Inflammatory macrophage (primary cell): ENCODE measurements at places on chromosomes 5 and 9.
A peak's percentile ranks its signal among the peaks of the same experiment; 100 is the strongest.

DNA sequence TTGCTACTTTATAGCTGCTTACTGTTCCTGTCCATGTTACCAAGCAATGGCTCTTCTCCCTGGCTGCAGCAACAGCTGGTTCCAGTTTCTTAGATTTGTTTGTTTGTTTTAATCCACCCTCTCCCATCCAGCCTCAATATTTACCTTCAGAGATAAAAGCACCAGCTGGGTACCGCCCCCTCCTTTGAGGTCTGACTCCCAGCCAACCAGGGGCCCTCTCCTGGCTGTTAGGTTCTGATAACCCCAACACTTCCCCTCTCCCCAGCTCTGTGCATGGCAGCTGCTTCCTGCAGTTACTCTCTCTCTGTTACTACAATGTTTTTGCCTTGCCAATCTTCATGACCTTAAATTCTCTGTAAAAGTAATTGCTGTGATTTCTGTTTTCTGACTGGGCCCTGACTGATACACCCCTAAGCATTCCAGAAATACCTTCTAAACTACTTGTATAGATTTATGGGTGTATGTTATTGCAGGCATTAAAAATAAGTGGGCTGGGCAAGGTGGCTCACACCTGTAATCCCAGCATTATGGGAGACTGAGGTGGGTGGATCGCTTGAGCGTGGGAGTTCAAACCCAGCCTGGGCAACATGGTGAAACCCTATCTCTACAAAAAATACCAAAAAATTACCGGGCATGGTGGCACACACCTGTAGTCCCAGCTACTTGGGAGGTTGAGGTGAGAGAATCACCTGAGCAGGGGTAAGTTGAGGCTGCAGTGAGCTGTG is 2.6 kb upstream of the GCNT1 start:
- no peak for DNase-seq

DNA sequence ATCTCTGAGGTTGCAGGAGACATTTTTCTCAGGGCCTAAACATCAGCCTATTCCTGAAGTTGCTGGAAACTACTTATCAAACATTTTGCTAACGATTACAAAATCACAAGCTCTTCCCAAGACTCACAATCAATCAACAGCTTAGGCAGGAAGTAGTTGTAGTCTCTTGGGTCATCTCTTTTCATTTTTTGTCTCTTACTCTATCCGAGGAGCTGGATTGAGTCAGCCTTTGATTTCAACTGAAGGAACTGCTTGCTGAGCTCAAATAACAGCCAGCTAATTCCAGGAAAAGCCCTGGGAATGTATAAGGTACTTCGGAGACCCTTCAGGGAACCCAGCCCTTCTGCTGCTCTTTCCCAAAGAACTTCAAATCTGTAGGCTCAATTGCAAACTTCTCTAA is 398.9 kb downstream of the PLK2 start:
- DNase-seq, result no peak

DNA sequence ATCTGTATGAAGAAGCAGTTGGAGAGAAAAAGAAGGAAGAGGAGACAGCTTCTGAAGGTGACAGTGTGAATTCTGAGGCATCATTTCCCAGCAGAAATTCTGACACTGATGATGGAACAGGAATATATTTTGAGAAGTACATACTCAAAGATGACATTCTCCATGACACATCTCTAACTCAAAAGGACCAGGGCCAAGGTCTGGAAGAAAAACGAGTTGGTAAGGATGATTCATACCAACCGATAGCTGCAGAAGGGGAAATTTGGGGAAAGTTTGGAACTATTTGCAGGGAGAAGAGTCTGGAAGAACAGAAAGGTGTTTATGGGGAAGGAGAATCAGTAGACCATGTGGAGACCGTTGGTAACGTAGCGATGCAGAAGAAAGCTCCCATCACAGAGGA is 48.7 kb downstream of the CMYA5 start:
- no peak for DNase-seq

DNA sequence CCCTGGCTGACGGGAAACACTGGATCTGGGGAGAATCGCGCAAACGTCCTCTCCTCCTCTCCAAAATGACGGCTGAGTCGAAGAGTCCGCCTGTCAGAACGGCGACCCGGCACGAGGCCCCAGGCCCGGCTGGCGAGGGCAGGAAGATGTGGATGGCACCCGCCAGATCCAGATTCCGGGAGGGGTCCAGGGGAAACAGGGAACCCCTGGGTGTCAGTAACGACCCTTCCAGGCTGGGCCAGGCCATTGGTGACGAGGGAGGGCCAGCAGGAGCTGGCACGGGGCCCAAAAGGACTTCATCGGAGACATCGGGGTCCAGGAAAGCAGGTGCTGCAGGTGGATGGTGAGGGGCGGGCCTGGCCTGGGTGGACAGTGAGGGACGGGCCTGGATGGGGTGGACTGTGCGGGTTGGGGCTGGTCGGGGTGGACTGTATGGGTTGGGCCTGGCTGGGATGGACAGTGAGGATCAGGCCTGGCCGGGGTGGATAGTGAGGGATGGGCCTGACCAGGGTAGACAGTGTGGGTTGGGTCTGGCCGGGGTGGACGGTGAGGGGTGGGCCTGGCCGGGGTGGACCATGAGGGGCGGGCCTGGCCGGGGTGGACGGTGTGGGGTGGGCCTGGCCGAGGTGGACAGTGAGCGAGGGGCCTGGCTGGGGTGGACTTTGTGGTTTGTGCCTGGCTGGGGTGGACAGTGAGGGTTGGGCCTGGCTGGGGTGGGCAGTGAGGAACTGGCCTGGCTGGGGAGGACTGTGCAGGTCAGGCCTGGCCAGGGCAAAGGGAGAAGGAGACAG is 14.0 kb downstream of the SLC6A3 start:
- DNase-seq, result no peak

DNA sequence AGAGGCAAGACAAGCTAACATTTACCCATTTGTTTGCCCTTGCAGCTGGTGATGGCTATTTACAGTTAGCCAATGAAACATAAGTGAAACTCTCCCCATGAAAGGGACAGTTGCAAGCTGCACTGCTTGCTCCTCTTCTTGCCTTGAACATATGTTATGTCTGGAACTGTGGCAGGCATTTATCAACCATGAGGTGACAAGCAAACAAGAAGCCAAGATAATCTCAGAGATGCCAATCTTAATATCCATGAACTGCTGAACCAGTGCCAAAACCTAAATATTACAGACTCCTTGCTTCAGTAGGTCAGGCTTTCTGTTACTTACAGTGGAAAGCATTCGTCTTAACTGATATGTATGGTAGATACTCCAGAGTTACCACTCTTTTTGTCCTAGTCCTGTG is 133.4 kb downstream of the ACTBL2 start:
- DNase-seq, result no peak

- no peak for DNase-seq
These were observed 175.9 kb downstream of the MAN2A1 start for GRCh38 chr5:109865637-109866036.

- no peak for DNase-seq
These were observed 19.4 kb downstream of the LURAP1L start for GRCh38 chr9:12794101-12794799.

- DNase-seq, result no peak
These were observed 64.0 kb downstream of the DPYSL3 start for GRCh38 chr5:147445917-147446316.

DNA sequence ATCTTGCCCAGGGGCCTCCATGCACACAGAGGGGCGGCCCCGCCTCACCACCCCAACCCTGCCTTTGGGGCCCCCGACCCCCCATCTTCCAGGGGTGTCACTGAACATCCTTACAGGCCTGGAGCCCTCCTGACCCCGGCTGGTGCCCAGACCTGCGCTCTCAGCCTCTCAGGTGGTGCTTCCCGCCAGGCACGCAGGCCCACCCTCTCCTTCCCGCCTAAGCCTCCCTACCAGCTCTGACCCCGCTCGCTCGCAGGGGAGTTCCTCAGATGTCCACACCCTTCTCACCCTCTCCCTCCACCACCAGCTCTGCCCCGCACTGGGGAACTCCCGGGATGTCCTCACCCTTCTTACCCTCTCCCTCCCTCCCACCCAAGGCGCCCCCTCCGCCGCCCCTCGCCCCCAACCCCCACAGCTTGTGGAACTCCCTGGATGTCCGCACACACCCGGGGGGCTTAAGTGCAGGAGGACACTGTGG is 12.3 kb upstream of the QRFP start:
- DNase-seq, result no peak

DNA sequence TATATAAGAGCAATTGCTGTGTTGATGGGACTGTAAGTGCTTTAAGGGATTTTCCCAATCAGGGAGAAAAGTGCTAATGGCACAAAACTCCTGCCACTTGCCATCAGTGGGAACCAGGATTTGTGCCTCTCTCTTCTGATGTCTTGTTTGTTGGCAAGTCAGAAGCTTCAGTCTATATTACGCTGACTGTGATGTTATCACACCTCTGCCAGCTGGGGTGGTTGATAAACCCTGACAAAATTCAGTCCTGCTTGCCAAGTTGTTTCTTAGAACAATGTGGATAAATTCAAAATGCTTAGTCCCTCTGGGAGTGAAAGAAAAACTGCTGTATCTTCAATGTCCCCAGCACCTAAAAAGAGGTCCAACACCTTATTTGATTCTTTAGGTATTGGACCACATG is 161.4 kb upstream of the FBXL7 start:
- no peak for DNase-seq

DNA sequence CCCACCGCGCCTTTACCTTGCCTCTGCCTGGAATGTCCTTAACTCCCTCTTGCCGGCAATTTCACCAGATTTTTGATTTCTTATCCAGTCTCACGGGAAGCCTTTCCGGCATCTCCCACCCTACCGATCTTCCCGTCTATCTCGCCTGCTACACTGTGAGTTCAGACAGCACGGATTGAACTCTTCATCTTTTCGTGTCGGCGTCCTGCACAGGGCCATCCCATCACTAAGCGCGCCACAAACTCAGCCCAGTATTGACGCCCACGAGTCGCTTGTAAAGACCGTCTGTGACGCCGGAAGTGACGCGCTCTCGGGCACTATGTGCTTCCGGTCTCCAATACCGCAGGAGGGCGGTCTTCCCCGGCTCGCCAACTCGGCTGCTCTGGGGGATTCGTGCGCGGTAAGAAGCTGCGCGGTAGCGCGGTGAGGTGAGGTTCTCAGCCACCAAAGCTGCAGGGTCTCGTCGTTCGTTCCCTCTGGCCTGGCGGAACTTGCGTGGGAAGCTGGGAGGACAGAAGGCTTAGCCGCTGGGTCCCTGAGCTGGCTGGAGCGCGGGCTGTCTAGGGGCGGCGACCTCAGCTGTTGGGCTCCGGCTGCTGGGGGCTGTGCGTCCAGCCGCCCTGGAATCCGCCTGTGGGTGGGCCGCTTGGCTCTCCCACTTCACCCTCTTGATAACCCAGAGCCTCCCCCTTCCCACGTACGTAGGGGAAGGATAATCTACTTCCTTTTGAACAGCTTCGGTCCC is at the start of gene ZCCHC9:
Gene ZCCHC9, plus strand, starts transcription at position 317 of the 745 bp plus-strand sequence. CDS start 3,171 bp downstream, outside the sequence.
- DNase-seq, result peak; percentile 97

GRCh38 chr5:89293810-89294209 is 410.8 kb upstream of the MEF2C start:
- DNase-seq, result peak; percentile 94

GRCh38 chr5:79613549-79613948 is 1.3 kb downstream of the TENT2 start:
- DNase-seq, result peak; percentile 25

DNA sequence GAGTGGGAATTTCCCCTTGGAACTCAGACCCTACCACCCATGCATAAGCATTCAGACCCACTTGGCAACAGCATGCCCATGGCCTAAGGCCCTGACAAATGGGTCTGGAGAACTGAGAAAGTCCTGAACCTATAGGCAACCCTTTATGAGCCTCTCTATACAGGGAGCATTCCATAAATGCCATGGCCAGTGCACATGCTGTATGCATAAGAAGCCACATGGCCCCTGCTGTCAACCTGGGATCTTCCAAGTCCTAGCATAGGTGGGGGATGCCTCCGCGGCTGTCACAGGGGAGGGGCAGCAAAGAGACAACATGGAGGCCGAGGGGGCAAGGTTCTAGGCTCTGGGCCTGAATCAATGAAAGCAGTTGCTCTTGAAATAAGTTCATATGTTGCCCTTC is 8.2 kb upstream of the NIPAL4 start:
- no peak for DNase-seq

DNA sequence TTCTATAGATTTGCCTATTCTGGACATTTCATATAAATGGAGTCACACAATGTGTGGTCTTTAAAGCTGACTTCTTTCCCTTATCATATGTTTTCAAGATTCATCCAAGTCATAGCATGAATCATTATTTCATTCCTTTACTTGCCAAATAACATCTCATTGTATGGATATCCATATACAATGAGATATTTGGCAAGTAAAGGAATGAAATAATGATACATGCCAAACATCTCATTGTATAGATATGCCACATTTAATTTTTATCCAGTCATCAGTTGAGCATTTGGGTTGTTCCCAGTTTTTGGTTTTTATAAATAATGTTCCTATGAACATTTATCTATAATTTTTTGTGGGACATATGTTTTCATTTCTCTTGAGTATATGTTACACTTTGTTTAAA is 20.5 kb upstream of the OR2K2 start:
- no peak for DNase-seq

DNA sequence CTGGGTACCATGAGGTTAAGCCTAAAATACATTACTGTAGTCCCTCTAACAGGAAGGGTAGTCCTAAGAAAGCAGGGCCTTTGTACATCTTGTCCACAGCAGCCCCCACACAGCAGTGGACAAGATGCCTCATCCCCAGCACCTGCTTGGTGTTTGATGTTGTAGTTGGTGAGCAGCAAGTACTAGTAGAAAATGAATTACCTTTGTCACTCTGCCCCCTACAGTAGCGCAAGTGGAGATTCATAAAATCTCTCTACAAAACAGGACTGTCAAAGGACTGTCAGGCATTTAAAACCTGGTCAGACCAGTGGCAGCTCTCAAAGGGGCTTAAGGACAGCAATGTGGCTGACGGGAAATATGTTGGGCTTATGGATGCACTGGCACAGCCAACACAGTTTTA is 122.5 kb downstream of the TMEM174 start:
- DNase-seq, result no peak

DNA sequence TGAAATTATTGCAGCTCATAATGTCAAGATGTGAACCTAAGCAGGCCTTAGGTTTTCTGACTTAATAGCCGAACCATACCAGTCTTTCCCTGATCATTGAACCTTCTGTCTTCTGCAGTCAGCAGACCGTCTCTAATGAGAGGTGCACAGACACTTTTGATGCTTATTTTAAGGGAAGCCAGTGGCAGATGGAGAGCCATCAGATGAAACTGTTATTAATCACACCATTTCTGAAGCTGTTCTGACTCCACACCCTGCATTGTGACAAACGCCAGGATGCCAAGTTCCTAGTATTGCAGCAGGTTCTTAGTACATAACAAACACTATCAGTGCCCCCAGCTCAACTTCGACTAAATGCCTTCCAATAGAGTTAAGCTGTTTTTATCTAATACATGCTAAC is 43.0 kb downstream of the PIK3R1 start:
- DNase-seq, result no peak

GRCh38 chr9:96587338-96588315 is 32.0 kb downstream of the CDC14B start:
- DNase-seq, result no peak

GRCh38 chr9:131799177-131799823 is 59.4 kb upstream of the RAPGEF1 start:
- peak; percentile 7 for DNase-seq
